Cardiac muscle cell (in vitro differentiated cells and primary cell): ENCODE measurements at places on chromosomes 6 and 20. TPM values are rescaled to one million over a fixed set of nuclear protein-coding genes. Genes with fewer than 3 reads are reported as not detected.

GRCh38 chr20:13220194-13220903 is 725 bp upstream of the ISM1 start:
- H3K4me3 ChIP-seq: peak overlapping the region; percentile 46
- peak; percentile 69 for DNase-seq
- H3K36me3 ChIP-seq: no peaks in the 10 kb centered on the region
- H3K27me3 ChIP-seq: peaks cover 80% of the 10 kb centered on the region

Gene PANK2
- total RNA-seq: 29.2 and 33.4 TPM in 2 replicates

Gene TGM3
- total RNA-seq: 0.11 TPM in 1 of 2 replicates, not detected in the other

GRCh38 chr6:142731611-142732010 is 213.4 kb downstream of the HIVEP2 start:
- no peak overlapping the region for H3K4me3 ChIP-seq
- H3K27ac ChIP-seq: no peak overlapping the region
- H3K36me3 ChIP-seq: no peaks in the 10 kb centered on the region
- no peaks in the 10 kb centered on the region for H3K27me3 ChIP-seq
- DNase-seq: no peak

DNA sequence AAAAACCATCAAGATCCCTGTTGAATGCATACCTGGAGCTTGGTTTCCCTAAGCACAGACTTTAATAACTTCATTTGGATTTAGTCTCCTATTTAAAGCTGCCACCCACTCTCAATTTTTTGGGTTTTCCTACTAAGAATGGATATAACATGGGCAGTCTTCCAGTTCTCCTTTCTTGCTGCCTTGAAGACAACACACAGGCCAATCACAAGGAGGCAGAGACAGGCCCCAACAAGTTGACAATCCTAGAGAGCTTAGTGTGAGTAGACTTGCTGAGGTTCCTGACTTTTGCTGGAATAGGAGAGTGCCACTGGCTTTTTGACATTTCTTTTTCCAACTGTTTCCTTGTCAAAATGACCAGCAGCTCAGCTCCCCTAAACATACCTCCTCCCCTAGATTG is 112.3 kb upstream of the ESR1 start:
- no peaks in the 10 kb centered on the region for H3K4me1 ChIP-seq
- H3K36me3 ChIP-seq: no peaks in the 10 kb centered on the region
- H3K4me3 ChIP-seq: no peak overlapping the region
- H3K27ac ChIP-seq: no peak overlapping the region
- no peaks in the 10 kb centered on the region for H3K27me3 ChIP-seq
- DNase-seq: no peak

DNA sequence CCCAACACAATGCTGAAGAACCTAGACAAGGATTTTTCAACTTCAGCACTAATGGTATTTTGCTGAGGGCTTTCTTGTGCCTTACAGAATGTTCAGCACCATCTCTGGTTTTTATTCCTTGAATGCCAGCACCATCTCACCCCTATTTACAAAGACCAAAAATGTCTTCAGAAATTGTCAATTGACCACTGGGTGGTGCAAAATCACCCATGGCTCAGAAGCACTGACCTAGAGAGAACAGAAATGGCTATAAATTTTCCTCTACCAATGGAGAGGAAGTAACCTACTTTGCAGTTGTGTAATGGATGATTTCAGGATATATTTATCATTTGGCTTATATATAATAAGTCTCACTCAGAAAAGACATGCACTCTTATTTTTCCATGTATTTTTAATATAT is 431.0 kb upstream of the IRAK1BP1 start:
- no peak overlapping the region for H3K27ac ChIP-seq
- no peaks in the 10 kb centered on the region for H3K27me3 ChIP-seq
- peak; percentile 20 for DNase-seq

GRCh38 chr20:48986899-48987298 is 59.2 kb upstream of the CSE1L start:
- H3K4me3 ChIP-seq: no peak overlapping the region
- no peaks in the 10 kb centered on the region for H3K4me1 ChIP-seq
- no peak for DNase-seq
- no peak overlapping the region for H3K27ac ChIP-seq

- no peak overlapping the region for H3K27ac ChIP-seq
- H3K36me3 ChIP-seq: no peaks in the 10 kb centered on the region
- DNase-seq: peak; percentile 47
- H3K4me3 ChIP-seq: no peak overlapping the region
- peaks cover 13% of the 10 kb centered on the region for H3K4me1 ChIP-seq
Observed at GRCh38 chr6:142395768-142396231, 94.0 kb downstream of the ADGRG6 start.

Gene HLA-DRA
- not detected in 2 replicates for total RNA-seq

GRCh38 chr20:40572251-40572650 is 116.8 kb downstream of the MAFB start:
- no peaks in the 10 kb centered on the region for H3K27me3 ChIP-seq
- no peak for DNase-seq
- H3K36me3 ChIP-seq: no peaks in the 10 kb centered on the region
- H3K4me1 ChIP-seq: no peaks in the 10 kb centered on the region
- no peak overlapping the region for H3K4me3 ChIP-seq

DNA sequence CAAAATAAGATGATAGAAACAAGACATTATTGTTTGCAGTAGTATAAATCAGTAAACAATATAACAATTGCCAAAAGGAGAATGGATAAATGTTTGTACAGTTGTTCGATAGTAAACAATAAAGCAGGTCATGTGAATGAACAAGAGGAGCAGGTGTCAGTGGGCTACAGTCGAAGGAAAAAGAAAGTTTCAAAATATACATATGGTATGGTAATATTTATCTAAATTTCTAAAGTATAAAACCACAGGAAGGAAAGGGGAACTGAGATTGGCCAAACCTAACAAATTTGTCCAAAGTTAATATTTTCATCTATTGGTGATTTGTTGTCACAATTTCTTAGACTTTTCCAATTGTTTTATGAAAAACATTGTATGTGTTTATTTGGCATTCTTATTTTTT is 110.9 kb downstream of the SH3BGRL2 start:
- H3K4me1 ChIP-seq: no peaks in the 10 kb centered on the region
- H3K27ac ChIP-seq: no peak overlapping the region
- H3K4me3 ChIP-seq: no peak overlapping the region
- H3K27me3 ChIP-seq: no peaks in the 10 kb centered on the region
- no peak for DNase-seq
- H3K36me3 ChIP-seq: no peaks in the 10 kb centered on the region

Gene COL21A1
- total RNA-seq: 1.2 and 1.4 TPM in 2 replicates

- no peak for DNase-seq
- H3K27me3 ChIP-seq: no peaks in the 10 kb centered on the region
- H3K4me3 ChIP-seq: no peak overlapping the region
- H3K36me3 ChIP-seq: peaks cover 17% of the 10 kb centered on the region
- H3K4me1 ChIP-seq: no peaks in the 10 kb centered on the region
Observed at GRCh38 chr6:56601390-56601789, 41.3 kb downstream of the DST start.

DNA sequence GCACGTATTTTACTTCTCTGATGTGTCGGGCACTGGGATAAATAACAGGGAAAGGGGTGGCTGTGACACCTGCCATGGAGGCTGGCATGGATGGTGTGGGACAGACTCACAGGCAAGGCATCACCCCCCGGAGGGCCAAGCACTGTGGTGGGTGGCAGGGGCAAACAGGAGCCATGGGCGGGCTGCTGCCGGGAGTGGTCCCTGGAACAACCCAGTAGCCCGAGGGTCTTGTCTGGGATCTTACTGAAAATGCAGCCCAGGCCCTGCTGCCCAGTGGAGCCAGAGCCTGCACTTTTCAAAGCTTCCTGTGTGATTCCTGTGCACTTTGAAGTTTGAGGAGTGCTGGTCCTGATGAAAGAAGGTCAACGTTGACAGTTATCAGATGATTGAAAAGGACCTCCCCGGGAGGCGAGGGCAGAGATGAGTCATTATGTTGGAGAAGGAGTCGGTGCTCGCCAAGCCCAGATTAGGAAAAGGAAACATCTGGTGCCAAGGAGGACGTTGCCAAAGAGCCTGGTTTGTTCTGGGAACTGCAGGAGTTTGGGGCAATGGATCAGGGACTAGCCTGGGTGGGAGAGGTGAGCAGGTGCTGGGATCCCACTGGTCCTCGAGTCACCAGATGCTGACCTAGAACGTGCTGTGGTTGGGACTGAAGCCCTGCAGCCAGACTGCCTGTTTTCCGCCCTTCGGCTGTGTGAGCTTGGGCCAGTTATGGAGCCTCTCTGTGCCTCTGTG is 130.0 kb upstream of the GGTLC1 start:
- no peak overlapping the region for H3K4me3 ChIP-seq
- DNase-seq: no peak
- H3K27ac ChIP-seq: no peak overlapping the region

- no peak overlapping the region for H3K4me3 ChIP-seq
- H3K27ac ChIP-seq: no peak overlapping the region
- H3K4me1 ChIP-seq: peaks cover 11% of the 10 kb centered on the region
- no peaks in the 10 kb centered on the region for H3K27me3 ChIP-seq
Observed at GRCh38 chr20:50815162-50815989, 20.5 kb downstream of the BCAS4 start.

- no peaks in the 10 kb centered on the region for H3K36me3 ChIP-seq
- no peak for DNase-seq
- H3K4me1 ChIP-seq: no peaks in the 10 kb centered on the region
- H3K27ac ChIP-seq: no peak overlapping the region
- H3K4me3 ChIP-seq: no peak overlapping the region
Observed at GRCh38 chr6:132607544-132608233, 16.4 kb downstream of the TAAR2 start.

GRCh38 chr6:16651871-16652270 is 109.4 kb downstream of the ATXN1 start:
- H3K4me3 ChIP-seq: no peak overlapping the region
- H3K27ac ChIP-seq: no peak overlapping the region
- no peaks in the 10 kb centered on the region for H3K27me3 ChIP-seq
- H3K36me3 ChIP-seq: peaks cover 6% of the 10 kb centered on the region

Gene TRIM26
- total RNA-seq: 17.2 and 24.4 TPM in 2 replicates

Gene SLC22A3
- total RNA-seq: 0.74 TPM in 1 of 2 replicates, not detected in the other

Gene UBE3D
- 16.2 and 19.5 TPM in 2 replicates for total RNA-seq

Gene CALHM4
- total RNA-seq: not detected in 2 replicates

GRCh38 chr20:4953881-4954280 is 47.4 kb downstream of the SLC23A2 start:
- H3K4me1 ChIP-seq: no peaks in the 10 kb centered on the region
- no peaks in the 10 kb centered on the region for H3K27me3 ChIP-seq
- no peaks in the 10 kb centered on the region for H3K36me3 ChIP-seq
- no peak for DNase-seq

DNA sequence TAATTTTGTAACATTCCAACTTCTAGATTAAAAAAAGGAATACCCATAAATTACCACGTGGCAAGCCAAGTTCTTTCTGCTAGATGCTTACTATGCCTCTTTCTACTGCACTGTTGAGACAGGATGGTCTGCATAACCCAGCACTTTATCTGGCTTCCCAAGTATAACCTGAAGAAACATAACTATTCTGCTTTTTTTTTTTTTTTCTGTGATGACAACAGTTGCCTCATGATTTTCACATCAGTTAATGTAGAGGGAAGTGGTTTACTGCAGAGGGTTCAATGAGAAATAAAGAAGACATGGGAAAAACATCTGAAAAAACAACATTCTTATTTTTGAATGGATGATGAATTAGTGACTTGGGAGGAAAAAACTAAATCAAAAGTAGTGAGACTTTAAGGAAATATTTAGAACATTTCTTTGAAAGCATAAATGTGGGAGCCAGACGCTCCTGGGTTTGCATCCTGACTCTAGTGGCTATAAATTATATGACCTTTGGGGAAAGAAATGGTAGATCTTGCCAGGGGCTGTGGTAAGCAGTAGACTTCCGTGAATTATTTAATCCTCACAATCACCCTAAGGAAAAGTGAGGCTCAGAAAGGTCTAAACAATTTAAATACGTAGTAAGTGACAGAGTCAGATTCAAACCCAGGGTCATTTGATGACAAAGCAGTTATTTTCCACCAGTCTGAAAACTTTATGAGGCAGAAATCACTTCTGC is 230.7 kb downstream of the PHACTR1 start:
- no peak overlapping the region for H3K27ac ChIP-seq
- no peaks in the 10 kb centered on the region for H3K27me3 ChIP-seq
- no peak overlapping the region for H3K4me3 ChIP-seq
- DNase-seq: no peak
- H3K36me3 ChIP-seq: no peaks in the 10 kb centered on the region

Gene AK9
- 9.7 and 18.6 TPM in 2 replicates for total RNA-seq

DNA sequence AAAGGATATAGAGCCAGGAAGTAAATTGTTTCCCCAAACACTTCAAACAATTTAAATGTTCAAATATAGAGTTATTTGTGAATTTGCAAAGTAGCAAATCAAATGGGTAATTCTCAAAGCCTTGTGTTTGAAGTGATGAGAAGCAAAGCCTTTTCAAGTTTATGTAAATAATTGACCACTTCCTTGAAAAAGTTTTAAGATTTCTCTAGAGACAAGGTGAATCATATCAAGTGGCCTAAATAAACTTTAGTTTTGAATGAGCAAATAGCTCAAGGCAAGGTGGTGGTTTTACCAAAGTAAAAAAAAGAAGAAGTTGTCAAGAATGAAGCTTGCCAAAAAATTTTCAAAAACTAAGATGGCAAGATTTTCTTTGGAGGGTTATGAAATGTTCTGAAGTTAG is 42.6 kb upstream of the IFNGR1 start:
- no peaks in the 10 kb centered on the region for H3K27me3 ChIP-seq
- no peak overlapping the region for H3K4me3 ChIP-seq
- DNase-seq: no peak
- H3K36me3 ChIP-seq: no peaks in the 10 kb centered on the region
- no peaks in the 10 kb centered on the region for H3K4me1 ChIP-seq

DNA sequence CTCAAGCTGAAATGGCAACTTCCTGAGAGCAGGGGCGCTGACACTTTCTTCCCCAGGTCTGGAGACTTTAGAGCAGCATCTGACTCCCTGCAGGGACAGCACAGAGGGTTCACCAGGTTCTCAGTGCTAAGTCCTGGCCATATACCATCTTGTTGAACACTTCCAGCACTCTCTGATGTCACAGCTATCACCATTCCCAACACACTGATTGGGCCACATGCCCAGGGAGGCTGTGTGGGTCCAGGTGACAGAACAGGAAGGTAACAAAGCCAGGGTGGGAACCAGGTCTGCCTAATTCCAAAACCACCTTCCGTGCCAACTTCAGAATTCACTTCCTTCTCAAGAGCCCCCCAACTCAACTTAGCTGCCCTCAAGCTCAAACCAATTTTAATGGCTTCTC is 4.3 kb downstream of the APCDD1L start:
- H3K4me1 ChIP-seq: no peaks in the 10 kb centered on the region
- H3K36me3 ChIP-seq: no peaks in the 10 kb centered on the region
- DNase-seq: no peak
- H3K27ac ChIP-seq: no peak overlapping the region
- H3K4me3 ChIP-seq: no peak overlapping the region

Gene DSP
- 185 and 362 TPM in 2 replicates for total RNA-seq

GRCh38 chr6:107715550-107716321 is 108.4 kb downstream of the SCML4 start:
- H3K36me3 ChIP-seq: no peaks in the 10 kb centered on the region
- H3K4me3 ChIP-seq: no peak overlapping the region
- no peak for DNase-seq
- H3K27ac ChIP-seq: no peak overlapping the region
- peaks cover 5% of the 10 kb centered on the region for H3K4me1 ChIP-seq

- H3K27me3 ChIP-seq: no peaks in the 10 kb centered on the region
- H3K4me1 ChIP-seq: no peaks in the 10 kb centered on the region
- no peak overlapping the region for H3K27ac ChIP-seq
- no peaks in the 10 kb centered on the region for H3K36me3 ChIP-seq
Observed at GRCh38 chr6:111809264-111809663, 64.0 kb downstream of the FYN start.

- no peaks in the 10 kb centered on the region for H3K4me1 ChIP-seq
- H3K27ac ChIP-seq: peak overlapping the region; percentile 36
- peaks cover under 1% of the 10 kb centered on the region for H3K27me3 ChIP-seq
- DNase-seq: peak; percentile 60
Observed at GRCh38 chr20:32040142-32040953, 11.7 kb upstream of the HCK start.
